Left renal cortex interstitium (tissue), 4 donors: ENCODE measurements at places on chromosomes 12 and 14. TPM values are rescaled to one million over a fixed set of nuclear protein-coding genes. Genes with fewer than 3 reads are reported as not detected.

- DNase-seq = no peak
These were observed 20.7 kb downstream of the CLSTN3 start for GRCh38 chr12:7150841-7151240.

GRCh38 chr14:86035882-86036281 is 505.9 kb downstream of the FLRT2 start:
- no peak for DNase-seq

DNA sequence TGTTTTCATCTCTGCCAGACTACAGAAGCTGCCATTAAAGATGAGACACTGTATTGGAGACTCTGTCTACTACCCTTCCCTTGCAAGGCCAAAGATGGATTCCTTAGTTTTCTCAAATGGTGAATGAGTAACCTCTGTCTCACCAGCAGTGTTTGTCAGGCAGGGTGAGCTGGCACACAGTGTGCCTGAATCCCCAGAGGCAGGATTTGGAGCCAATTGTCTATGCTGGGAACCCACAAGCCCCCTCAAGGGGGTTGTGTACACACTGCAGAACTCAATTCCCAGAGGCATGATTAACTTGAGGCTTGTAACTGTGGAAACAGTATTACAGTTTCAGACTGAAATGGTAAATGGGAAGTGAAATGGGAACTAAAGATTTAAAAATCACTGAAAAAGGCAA is 136.8 kb upstream of the PTPRB start:
- no peak for DNase-seq

DNA sequence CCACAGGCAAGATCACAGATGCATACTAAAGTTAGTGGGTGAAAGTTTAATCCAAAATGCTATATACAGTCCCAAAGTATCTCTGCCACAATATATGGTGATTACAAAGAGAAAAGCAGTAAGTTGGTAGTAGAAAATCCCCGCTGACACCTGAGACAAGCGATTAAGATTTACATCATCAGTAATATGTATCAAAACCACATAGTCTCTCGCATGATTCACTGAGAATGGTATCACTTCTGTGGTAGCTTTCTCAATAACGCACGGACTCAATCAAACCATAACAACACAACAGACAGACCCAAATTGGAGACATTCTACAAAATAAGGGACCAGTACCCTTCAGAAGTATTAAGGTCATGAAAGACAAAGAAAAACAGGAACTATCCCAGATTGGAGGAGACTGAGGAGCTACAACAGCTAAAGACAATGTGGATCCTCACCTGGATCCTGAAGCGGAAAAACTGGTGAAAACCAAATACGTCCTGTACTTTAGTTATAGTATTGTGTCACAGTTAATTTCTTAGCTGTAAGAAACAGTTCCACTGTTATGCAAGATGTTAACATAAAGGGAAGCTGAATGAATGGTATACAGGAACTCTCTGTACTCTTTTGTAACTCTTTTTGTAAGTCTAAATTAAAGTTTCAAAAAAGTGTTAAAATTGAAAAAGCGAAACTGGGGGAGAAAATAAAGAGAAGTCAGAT is 51.0 kb downstream of the SPTLC2 start:
- no peak for DNase-seq

DNA sequence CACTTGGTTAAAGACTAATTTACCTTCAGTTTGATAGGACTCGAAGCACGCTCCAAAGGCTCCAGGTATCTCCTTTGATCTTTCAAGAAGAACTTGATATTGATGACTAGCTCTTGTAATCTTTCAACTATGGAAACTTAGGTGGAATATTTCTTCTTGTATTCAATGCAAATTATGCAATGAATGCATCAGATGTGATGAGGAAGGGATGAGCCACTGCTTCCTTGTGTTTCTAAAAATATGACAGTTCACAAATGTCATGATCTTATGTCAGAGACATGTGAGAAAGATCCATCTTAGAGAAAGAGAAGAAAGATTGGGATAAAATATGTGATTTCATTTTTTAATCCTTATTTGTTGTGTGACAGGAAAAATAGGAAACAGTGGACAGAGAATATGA is 9.9 kb downstream of the RNASE9 start:
- no peak for DNase-seq

GRCh38 chr12:7403466-7403865 is 40.5 kb downstream of the CD163L1 start:
- DNase-seq = no peak

DNA sequence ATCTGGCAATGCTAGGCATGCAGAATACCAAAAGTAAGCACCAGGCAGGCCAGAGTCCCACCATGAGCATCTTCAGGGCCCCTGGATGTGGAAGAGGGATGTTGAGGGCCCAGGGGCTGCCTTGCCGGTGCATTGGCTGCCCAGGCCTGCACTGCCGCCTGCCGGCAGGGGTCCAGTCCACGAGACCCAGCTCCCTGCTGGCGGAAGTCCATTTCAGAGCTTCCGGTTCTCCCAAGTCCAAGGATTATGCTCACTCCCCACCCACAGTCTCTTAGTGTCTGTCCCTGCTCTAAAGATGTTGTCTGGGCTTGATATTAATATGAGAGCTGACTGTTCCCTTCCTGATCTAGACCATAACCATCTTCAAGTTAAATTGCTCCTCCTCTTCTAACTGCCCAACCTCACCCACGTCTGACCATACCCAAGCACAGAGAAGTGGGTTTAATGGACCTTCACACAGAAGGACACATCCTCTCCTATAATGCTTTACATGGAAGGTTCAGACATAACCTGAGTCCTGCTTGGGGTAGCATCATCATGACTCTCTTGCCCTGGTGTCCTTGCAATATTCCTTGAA is 117.4 kb downstream of the DAD1 start:
- DNase-seq = peak; percentile 50

- DNase-seq = no peak
These were observed 215.1 kb downstream of the ASCL1 start for GRCh38 chr12:103172447-103173112.

- DNase-seq = no peak
These were observed 670.0 kb upstream of the NOVA1 start for GRCh38 chr14:27267876-27268275.

DNA sequence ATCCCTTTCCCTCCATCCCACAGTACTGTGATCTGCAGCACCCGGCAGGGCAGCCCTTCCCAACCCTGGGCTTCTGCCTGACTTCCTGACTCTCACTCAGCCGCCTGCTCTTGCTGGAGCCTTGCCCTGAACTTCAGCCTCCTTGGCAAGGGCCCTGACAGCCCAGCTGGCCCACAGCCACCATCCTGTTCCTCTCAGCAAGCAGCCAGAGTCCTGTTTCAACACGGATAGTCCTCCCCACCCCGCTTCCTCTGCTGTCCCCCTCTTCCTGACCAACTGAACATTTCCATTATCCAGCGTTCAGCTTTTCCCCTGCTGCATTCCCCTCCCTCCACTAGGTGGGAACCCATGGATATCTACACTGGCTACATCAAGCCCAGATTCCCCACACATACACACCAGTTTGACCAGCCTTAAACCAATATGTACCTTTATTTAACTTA is 74.0 kb upstream of the MDM1 start:
- DNase-seq = no peak

DNA sequence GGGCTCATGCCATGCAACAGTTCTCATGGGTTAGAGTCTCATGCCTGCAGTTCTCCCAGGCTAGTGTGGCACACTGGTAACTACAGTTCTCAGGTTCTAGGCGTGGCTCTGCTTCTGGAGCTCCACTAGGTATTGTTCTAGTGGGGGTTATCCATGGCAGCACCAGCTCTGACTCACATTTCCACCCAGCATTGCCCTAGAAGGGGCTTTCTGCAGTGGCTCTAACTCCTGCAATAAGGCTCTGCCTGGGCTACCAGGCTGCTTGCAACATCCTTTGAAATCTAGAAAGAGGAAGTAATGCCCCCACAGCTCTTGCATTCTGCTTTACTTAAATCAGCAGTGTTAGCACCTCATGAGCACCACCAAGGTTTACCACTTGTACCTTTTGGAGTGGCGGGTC is 220.3 kb upstream of the ARID2 start:
- DNase-seq = no peak

GRCh38 chr14:101991352-101991751 is 27.0 kb downstream of the DYNC1H1 start:
- DNase-seq = no peak

DNA sequence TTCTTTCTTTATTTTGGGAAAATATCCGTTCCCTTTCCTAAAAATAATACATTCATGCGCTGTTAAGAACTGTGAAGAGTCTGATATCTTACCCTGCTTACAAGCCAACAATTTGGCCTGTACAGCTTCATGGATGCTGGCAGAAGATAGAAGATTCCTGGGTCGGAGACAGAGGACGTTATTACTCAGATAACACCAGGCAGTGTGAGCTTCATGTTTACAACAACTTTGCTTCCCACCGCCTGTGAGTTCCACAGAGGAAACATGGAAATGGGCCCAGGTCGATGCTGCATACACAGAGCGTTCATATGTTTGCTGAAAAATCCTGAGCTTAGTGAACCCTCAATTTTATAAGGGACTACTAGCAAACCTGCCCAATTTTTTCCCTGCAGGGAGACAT is 705.6 kb upstream of the SEL1L start:
- no peak for DNase-seq

GRCh38 chr14:85572011-85572410 is 42.1 kb downstream of the FLRT2 start:
- DNase-seq = no peak

DNA sequence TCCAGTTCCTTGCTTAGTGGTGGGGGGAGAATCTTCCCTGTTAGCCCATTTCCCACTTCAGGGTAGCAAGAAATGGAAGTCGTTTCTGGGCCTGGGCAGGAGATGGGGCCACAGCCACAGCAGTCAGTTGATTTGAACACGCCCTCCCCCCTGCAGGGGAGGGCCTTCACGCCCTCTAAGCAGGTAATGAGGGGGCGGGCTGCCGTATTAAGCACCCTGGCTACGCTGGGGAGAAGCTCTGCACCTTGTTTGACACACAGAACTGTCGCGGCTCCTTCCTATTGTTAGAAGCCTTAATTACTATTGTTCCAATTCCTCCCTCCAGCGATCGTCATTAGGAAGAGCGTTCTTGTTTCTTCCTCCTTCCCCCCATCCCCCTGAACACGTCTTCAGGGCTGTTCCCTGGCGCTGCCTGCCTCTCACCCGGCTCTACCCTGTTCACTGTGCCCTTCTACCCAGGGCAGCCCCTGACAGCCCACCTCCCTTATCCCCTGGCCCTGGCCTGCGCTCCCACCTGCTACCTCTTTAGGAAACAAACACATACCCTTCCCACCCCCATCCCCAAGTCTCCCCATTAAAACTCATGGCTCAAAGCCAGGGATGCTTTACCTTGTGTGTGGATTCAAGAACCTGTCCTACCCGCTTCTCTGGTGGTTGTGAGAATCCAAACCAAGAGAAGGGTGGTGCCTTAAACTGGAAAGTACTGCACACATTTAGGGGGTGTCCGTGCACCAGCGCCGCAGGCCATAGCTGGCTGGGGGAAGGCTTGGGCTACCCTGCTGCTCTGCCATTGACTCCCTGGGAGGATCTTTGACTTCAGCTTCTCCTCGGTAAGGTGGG is 137.6 kb downstream of the TSPAN9 start:
- DNase-seq = no peak

GRCh38 chr14:89466484-89466883 is 49.5 kb upstream of the FOXN3 start:
- no peak for DNase-seq

GRCh38 chr14:71468701-71469100 is 463.5 kb upstream of the RGS6 start:
- no peak for DNase-seq

- DNase-seq = no peak
These were observed 10.6 kb downstream of the ADSS1 start for GRCh38 chr14:104734601-104734990.

DNA sequence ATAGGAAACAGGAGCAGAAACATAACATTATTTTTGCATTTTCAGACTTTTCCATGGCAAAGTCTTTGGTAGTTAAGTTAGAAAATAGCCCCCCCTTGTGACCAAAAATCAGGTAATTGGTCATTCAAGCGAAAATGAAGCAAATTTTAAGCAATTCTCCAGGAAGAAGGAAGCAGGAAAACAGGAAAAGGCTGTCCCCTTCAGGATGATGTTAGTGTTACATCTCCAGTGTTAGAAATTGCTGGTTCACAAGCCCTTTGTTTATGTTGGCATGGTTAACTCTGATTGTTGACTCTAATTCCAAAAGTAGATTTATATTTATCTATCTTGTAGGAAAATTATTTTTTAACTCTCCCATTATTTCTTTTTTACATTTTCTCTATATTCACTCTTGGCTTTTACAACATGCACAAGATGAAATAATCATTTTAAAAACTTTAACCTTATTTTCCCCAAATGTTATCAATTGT is 18.8 kb upstream of the GAS2L3 start:
- peak; percentile 69 for DNase-seq

DNA sequence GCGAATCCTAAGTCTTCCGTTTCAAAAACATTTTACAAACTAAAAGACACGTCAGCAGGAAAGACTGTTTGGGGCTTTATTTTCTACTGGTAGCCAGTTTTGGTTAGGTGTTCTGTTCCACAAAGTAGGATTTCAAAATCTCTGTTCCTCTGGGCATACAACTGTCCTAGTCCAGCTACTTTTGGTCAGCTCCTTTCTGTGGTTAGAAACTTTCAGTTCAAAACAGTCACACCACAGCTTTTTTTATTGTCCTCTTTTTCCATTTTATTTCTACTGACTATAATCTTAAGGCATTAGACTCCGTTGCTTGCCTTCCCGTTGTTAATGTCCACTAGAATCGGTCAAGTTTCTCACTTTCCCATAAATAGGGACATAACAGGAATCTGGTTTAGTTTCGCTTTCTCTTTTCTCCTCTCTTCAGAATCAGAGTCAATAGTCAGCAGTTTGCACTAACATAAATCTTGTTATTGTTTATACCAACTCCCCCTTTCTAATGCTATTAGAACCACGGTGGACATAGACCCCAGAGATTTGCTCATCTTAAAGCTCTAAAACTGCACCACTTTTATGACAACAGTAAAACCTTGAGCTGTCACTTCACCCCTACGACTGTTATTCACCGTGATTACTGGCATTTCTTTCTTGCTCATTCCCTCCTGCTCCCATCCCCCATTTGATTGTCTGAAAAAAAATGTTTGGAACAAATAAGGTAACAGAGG is 41.5 kb upstream of the NPAS3 start:
- peak; percentile 26 for DNase-seq

Gene RPGRIP1
- polyA plus RNA-seq = 0.37 TPM

Gene ALG10
- 6.9 TPM for polyA plus RNA-seq

Gene SLCO1C1
- 1.4 TPM for polyA plus RNA-seq

Gene PDZRN4
- polyA plus RNA-seq = 5.1 TPM
